Activated naive CD4-positive, alpha-beta T cell treated with Interleukin-2 at 50 U/mL for 16 hours (primary cell): ENCODE measurements at places on chromosomes 16 and 17.

GRCh38 chr17:19660219-19660870, 11.8 kb downstream of the ALDH3A2 start:
- no peak for DNase-seq

- DNase-seq = no peak
Observed at GRCh38 chr17:41632482-41633105, 8.2 kb upstream of the KRT17 start.

DNA sequence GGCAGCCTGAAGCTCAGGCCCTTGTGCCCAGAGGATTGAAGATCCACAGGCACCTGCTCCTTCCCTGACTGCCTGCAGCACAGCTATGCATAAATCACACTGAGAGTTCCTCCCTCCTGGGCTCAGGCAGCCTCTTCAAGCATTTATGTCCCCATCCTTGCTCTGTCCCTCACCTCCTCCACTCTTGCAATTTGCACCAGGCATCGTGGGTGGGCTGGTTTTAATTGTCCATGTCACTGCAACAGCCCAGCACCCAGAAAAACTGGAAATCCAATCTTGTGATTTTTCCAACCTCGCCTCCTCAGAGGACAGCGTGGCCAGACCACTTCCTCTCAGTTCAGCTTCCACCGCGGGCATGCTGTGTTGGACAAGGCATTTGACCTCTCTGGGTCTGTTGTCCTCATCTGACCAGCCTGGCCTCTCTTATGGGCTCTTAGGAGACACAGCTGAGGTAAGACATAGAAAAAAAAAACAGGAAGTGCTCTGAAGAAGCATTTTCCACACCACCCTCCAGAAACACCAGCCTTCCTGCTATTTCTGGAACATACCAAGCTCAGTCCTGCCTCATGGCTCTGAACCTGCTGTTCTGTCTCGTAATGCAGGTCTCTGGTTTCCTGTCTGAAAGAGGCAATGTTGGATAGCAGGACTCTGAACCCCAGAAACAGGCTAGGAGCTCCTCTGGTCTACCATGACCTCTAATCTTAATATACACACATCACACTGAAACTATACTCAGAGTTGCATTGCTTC, 8.3 kb downstream of the TMEM114 start:
- DNase-seq = no peak

DNA sequence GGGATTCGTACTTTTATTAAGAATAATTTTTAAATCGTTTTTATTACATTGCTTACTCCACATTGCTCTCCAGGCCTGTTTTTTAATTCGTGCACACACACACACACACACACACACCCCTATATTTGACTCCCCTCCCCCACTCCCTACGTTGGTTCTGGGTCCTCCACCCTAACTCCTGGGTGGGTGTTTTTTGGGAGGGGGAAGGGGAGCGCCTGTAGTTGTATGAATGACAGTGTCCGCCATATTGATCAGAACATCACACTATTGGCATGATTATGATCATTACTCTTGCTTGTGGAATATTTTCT, 1.3 kb downstream of the GNAO1 start:
- DNase-seq = no peak

- DNase-seq = no peak
Observed at GRCh38 chr17:40291281-40291664, 3.6 kb downstream of the CDC6 start.

GRCh38 chr17:7219812-7220592, at the start of the genes ACADVL and DLG4:
TSS of gene ACADVL (plus strand) at chr17:7219938. CDS start at chr17:7219985, 47 bp downstream.
TSS of gene DLG4 (minus strand) at chr17:7219836.
- DNase-seq = peak; percentile 80

DNA sequence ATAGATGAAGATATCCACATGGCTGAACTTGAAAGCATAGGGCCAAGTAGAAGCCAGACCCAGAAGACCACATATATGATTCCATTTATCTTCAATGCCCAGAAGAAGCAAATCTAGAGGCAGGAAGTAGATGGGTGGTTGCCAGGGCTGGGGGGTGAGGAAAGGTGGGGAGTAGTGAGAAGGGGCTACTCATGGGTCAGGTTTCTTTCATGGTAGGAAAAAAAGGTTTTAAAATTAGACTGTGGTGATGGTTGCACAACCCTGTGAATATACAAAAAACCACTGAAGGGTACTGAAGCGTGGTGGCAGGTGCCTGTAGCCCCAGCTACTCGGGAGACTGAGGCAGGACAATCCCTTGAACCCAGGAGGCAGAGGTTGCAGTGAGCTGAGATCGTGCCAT, 5.4 kb downstream of the CD2BP2 start:
- no peak for DNase-seq

DNA sequence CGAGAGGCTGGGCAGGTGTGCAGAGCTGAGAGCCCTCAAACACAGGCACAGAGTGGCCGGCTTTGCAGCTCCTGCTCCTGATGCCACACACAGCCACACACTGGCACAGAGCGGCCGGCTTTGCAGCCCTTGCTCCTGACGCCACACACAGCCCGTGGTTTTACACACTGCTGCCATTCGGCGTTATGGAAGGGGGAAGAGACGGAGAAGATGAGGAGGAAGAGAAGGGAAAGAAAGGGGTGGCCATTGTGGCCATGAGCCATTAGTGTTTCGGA, 26.8 kb downstream of the WSCD1 start:
- DNase-seq = no peak

DNA sequence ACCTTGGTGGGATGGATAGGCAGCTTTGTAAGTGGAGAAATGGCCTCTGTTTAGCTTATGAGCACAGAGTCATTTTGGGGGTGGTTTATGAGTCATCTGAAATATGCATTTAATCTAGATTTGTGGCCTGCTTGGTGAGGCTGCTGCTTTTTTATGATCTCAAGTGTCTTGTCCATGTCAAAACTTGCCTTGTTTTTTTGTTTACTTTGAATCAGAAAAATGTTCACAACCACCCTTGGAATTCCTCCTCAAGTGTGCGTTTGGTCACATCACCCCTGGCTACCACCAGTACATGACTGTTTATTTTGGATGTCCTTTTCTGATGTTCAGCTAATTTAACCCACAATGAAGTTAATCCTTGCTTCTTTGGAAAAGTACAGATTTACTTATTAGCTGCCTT, 64.6 kb downstream of the FTO start:
- no peak for DNase-seq

GRCh38 chr17:44331249-44331760, 6.7 kb upstream of the SLC25A39 start:
- DNase-seq = peak; percentile 65

- no peak for DNase-seq
Observed at GRCh38 chr16:14155572-14156190, 84.6 kb downstream of the MRTFB start.

DNA sequence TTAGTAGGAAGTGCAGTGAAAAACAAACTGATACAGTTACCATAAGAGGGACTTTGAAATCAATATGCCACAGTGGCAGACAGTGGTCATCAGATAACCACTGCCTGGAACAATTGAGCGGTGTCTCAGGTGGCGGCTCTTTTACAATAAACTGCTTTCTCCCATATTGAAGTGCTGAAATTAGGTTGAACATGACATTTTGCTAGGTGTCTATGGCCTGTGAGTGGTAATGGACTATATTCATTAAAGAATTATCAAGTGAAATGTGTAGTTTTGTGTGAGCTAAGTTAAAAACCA, 214.7 kb downstream of the RPTOR start:
- peak; percentile 46 for DNase-seq

- DNase-seq = no peak
Observed at GRCh38 chr17:50453901-50454300, 14.8 kb downstream of the CHAD start.

DNA sequence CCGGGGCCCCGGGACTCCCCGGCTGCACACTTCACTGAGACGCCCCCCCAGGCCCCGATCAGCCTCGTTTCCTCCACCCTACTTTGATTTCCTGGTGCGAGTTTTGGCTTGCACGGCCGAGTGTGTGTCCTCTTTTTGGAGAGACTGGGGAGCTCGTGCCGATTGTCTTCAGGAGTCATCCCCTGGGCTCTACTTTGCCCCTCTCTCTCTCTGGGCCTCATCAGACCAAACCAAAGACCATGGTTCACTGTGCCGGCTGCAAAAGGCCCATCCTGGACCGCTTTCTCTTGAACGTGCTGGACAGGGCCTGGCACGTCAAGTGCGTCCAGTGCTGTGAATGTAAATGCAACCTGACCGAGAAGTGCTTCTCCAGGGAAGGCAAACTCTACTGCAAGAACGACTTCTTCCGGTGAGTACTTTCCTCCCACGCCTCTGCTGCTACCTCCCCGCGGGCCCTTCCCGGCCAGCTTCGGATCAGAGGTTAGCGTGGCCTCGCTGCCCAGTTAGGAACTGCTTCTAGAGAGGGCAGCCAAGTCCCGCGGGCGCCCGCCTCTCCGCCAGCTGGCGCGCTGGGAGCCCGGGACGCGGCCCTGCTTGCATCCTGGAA, 787 bp downstream of the LHX1 start:
- DNase-seq = peak; percentile 28

DNA sequence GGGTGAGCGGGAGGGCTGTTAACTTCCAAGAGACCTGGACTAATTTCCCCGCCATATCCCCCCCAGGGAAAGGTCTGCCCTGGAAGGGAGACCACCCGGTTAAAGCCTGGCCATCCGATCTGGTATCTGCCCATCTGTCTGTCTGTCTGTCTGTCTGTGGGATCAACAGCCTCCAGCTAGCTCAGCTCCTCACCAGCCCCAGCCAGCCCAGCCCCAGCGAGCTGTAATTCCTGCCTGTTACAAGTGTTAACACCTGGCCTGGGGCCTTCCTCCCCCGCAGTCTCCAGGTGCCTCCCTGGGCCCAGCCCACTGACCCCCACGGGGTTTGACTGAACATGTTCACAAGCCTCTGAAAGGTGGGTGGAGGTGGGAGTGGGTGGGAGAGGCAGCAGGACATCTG, 4.0 kb downstream of the WNT3 start:
- no peak for DNase-seq

GRCh38 chr16:14497245-14498082, 132.6 kb downstream of the PARN start:
- no peak for DNase-seq

DNA sequence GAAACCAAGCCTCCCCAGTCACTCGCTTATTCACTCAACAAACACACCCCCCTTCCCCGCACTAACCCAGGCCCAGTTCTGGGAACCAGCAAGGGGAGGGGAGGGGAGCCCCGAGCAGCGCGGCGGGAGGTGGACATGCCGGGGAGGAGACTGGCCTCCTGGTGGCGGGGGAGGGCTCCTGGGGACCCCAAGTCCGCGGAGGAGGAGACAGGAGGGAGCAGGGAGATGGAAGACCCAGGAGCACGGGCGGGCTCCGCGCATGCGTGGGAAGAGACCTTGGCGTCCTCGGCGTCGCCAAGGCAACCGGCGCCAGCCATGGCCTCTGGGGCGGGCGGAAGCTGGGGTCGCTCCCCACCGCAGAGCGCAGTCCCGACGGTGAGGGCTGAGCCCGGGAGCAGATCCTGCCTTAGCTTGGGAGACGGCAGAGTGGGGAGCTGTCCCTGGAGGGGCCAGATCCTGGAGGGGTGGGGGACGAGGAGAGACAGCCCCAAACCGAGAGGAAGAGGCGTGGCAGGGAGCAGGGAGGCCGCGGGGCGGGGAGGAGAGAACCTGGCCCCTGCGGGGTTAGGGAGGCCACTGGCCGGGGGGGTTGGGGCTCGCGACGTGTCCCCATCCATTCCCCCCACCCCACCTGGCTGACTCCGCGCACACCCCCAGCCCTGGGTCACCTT, at the start of gene PRR29:
Gene PRR29, plus strand, starts transcription at position 302 of the 671 bp plus-strand sequence. Its CDS starts 14 bp downstream, at position 316.
- DNase-seq = peak; percentile 72

- no peak for DNase-seq
Observed at GRCh38 chr17:14582996-14583395, 282.1 kb downstream of the HS3ST3B1 start.

GRCh38 chr17:40457964-40458791, 14.9 kb downstream of the IGFBP4 start:
- DNase-seq = no peak

DNA sequence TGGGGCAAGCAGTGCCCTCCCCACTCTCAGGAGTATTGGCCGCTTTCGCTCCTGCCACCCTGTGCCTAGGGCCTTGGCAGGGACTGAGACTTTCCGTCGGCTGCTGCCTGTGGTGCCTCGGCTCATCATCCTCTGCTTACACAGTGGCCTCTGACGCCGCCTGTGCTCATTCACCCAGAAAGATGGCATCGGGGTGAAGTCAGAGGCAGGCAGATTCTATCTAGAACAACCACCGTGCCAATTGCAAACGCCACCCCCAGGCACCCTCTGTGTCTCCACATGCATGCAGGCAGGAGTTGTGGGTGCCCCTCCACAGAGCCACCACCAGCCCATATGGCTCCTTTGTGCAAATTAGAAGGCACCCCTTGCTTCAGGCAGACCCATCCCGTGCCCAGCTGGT, 154.2 kb upstream of the GSE1 start:
- no peak for DNase-seq

GRCh38 chr17:9576521-9577372, at the start of gene CFAP52:
TSS of gene CFAP52 (plus strand) at chr17:9576642. CDS start at chr17:9576696, 54 bp downstream.
- peak; percentile 81 for DNase-seq

- DNase-seq = no peak
Observed at GRCh38 chr16:7624871-7625766, 292.5 kb downstream of the RBFOX1 start.

DNA sequence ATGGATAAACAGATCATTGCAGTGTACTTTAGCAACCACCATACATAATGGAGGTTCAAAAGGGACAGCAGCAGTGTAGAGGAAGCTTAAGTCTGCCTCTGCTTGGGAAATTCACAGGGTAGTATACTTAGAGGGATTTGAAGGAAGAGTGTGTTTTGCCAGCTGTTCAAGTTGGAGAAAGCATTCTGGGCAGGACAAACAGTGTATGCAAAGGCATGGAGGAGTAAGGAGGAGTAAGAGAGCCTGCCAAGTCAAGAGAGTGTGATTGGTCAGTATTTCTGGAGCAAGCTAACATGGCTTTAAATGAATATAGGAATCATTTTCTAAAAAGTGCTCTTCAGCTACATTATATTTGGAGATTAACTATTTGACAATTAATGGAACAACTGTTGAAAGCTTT, 22.9 kb upstream of the PHAF1 start:
- no peak for DNase-seq

GRCh38 chr16:81040842-81041241, 5.2 kb downstream of the ATMIN start:
- DNase-seq = no peak

DNA sequence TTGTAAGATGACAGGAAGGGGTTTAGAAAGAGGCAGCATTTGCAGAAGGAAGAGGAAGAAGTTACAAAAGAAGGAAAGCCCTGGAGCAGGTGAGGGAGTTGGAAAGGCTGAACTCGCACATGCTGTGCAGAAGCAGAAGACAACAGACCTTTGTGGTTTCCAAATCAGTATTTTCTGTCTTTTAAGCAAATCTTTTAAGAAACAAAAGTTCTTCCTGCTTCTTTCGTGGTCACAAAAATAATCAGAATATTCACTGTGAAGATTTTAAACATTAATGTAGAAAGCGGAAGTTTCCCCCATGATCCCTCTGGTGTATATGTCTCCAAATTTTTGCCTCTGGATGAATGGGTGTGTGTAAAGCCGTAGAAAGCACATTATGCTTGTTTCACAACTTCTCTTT, 25.8 kb downstream of the ZNRF1 start:
- no peak for DNase-seq

GRCh38 chr17:40432864-40433528, 10.3 kb upstream of the IGFBP4 start:
- no peak for DNase-seq
